Stimulated activated CD4-positive, alpha-beta T cell treated with anti-CD3 and anti-CD28 coated beads, Interleukin-1b, Interleukin-23, amount 100 ng/mL, for 1 hour (primary cell): ENCODE measurements at places on chromosomes 5 and 9.

GRCh38 chr9:13322828-13323550 is 43.5 kb upstream of the MPDZ start:
- DNase-seq = no peak

DNA sequence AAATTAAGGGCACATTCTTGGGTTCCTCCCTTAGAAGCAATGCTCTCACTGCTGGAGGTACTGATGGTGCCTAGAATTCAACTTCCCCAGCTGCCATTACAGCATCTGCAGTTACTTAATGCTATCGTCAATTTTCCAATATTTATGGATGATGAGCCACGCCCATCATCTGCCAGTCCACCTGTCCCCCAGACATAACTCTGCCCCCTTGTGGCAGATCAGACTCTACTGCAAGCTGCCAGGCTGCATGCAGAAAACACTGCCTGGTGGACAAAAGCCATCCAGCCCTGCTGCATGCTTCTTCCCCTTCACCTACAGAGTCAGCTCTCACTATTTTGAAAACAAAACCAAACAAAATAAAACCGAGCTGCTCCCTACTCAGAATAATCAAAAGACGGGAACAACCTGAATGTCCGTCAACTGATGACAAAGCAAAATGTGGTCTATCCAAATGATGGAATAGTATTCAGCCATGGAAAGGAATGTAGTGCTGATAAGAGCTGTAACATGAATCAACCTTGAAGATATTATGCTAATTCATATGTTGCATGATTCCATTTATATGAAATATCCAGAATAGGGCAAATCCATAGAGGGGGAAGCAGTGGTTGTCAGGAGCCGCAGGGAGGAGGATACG is 66.4 kb downstream of the RETREG1 start:
- no peak for DNase-seq

DNA sequence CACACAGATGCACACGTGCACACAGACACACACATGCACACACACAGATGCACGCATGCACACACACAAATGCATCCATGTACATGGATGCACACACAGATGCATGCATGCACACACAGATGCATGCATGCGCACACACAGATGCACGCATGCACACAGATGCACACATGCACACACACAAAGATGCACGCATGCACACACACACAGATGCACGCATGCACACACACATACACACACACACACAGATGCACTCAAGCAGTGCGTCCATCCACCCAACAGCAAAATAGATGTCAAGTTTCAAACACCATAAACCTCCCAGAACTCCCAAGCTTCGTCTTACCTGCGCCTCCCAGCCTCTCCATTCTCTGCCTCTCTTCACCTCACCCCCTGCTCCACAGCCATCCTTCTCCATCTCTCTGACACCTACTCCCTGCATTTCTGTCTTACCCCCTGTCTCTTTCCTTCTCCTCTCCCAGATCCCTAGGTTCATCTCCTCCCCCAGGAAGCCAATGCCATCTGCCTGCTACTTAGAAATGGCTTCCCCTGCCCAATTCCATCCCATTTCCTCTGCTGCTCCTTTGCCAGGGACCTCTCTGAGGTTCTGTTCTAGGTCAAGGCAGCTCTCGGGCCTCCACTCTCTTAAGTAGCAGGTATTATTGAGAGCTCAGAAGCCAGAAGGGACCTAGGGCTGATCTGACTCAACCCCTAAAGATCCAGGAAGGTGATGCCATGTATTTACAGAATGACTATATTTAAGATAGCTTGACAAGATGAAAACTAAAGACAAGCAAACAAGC is 297.2 kb downstream of the MED10 start:
- DNase-seq = no peak

DNA sequence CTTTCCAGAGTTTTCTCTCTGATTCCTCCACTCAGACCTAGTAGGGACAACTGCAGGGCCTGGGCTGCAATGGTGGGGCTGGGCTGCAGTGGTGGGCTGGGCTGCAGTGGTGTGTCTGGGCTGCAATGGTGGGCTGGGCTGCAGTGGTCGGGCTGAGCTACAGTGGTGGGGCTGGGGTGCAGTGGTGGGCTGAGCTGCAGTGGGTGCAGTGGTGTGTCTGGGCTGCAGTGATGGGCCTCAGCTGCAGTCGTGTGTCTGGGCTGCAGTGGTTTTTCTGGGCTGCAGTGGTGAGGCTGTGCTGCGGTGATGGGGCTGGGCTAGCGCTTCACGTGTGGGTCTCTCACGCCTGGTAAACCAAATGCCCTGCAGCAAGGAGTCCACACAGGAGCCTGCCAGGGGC is 27.4 kb downstream of the ABO start:
- no peak for DNase-seq

DNA sequence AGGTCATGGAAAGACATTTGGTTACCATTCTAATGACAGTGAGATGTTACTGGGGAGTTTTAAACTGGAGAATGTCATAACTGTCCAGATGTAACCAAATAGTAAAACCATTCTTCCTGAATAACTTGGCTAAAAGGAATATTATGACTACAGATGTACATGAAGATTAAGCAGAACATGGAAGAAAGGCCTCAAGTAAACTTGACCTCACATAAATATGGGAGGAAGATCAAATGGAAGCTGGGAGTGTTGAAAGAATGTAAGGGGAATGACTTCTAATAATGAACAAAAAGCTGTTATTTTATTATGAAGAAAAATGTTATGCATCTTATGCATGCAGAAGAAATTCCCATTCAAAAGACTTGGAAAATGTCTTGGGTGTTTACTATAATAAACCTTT is 107.7 kb upstream of the CDKN2B start:
- no peak for DNase-seq

- no peak for DNase-seq
Observed at GRCh38 chr5:126483156-126483555, 59.9 kb downstream of the GRAMD2B start.

GRCh38 chr5:40653221-40654022 is 26.3 kb upstream of the PTGER4 start:
- DNase-seq = no peak

DNA sequence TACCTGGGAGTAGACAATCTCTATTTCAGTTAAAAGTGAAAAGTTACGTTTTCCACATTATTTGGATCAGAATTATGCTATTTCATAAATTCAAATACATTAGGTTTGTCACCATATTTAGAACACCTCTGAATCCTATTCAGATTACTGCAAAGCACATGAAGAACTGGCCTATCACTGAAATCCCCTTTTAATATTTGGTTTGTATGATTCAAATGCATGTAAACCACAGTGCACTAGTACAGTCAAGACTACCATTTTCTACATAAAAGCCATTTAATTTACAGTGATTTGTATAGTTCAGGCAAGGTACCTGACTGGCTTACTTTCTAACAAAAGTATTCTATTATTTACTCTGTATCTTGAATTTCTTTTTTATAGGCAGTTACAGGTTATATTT is 212.5 kb downstream of the MEF2C start:
- DNase-seq = no peak

- no peak for DNase-seq
Observed at GRCh38 chr5:88829775-88830174, 53.2 kb downstream of the MEF2C start.

GRCh38 chr5:2818936-2819335 is 67.5 kb upstream of the IRX2 start:
- no peak for DNase-seq

- DNase-seq = no peak
Observed at GRCh38 chr9:25691786-25692185, 13.5 kb upstream of the TUSC1 start.

- DNase-seq = no peak
Observed at GRCh38 chr9:114120192-114121014, 21.3 kb upstream of the KIF12 start.

DNA sequence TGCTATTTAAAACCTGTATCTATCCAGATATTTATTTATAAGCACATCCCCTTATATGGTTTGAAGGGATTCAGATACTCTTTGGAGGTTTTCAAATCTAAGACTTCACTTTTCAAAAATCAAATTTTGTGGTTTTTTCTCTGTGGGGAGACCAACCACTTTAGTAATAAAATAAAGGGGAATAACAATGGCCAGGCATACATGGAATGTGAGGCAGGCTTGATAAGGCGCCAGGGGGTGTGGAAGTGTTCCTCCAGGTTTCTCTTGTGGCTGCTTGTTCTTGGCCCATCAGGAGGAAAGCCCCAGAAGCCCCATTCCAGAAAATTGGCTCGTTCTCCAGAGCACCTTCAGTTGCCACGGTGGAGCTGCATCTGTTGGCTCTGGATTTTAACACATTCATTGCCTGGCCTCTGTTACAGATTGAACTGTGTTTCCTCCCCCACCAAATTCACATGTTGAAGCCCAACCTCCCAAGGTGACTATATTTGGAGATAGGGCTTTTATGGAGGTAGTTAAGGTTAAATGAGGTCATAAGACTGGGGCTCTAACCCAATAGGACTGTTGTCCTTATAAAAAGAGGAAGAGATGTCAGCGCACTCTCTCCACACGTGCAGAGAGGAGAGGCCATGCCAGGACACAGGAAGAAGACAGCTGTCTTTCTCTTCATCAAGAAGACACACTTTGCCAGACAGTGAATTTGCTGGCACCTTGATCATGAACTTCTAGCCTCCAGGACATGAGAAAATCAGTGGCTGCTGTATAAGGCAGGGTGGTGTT is 195.9 kb downstream of the TMEM38B start:
- DNase-seq = no peak

- DNase-seq = no peak
Observed at GRCh38 chr5:173963182-173963838, 25.7 kb upstream of the C5orf47 start.

DNA sequence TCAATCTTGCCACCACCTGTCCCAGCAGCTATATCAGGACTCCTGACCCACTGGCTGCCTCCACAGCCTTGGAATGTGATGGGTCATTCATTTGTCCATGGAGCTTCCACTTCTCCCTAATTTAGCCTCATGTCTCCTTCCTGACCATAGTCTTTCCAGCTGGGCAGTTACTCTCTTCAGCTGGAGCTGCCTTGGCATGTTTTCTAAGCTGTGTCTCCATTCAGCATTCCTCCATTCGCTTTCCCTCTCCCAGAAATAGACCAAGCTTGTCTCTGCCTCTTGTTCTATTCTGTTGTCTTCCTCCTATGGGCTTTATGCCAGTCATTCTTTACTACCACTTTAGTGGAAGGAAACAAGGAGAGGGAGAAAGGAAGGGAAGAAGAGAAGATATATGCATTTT is 5.3 kb upstream of the CTXN3 start:
- DNase-seq = no peak

GRCh38 chr9:133202145-133202513 is 6.9 kb downstream of the OBP2B start:
- DNase-seq = no peak

GRCh38 chr9:75692309-75692708 is 198.2 kb upstream of the PCSK5 start:
- no peak for DNase-seq

GRCh38 chr5:175461370-175461769 is 17.0 kb upstream of the SFXN1 start:
- DNase-seq = no peak

DNA sequence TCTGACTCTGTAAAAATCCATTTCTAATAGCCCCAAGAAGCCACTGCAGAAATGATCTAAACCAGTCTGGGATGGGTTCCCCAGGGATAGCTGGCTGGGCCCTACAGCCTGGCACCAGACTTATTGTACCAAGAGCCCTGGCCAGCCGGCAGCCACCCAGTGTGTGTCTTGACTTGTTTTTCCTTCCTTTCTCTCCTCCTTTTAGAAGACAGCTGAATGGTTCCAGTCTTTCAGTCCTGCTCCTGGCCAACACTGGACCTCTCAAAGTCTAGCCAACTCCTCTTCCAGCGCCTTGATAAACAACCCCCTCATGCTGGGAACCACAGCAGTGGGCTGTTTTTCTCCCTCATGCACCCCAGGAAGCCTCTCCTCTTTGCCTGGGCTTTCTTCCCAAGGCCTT is 34.1 kb downstream of the ATOX1 start:
- DNase-seq = no peak

GRCh38 chr9:92655896-92656536 is 13.9 kb downstream of the IPPK start:
- no peak for DNase-seq

DNA sequence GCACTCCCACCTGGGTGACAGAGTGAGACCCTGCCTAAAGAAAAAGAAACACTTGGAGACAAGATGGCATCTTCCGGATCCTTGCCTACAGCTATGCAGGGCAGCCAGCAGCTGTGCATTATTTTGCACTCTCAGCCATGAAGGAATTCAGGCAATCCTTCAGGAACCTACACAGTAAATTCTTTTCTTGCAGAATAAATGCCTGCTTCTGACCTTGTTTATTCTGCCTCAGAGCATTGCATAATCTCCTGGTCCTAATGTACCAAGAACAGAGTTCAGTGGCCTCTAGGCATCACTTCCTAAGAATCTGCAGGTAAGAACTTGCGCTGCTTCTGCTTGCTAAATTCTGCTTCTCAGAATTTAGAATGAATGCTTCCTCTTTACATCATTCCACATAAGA is 16.8 kb downstream of the GLDC start:
- no peak for DNase-seq

DNA sequence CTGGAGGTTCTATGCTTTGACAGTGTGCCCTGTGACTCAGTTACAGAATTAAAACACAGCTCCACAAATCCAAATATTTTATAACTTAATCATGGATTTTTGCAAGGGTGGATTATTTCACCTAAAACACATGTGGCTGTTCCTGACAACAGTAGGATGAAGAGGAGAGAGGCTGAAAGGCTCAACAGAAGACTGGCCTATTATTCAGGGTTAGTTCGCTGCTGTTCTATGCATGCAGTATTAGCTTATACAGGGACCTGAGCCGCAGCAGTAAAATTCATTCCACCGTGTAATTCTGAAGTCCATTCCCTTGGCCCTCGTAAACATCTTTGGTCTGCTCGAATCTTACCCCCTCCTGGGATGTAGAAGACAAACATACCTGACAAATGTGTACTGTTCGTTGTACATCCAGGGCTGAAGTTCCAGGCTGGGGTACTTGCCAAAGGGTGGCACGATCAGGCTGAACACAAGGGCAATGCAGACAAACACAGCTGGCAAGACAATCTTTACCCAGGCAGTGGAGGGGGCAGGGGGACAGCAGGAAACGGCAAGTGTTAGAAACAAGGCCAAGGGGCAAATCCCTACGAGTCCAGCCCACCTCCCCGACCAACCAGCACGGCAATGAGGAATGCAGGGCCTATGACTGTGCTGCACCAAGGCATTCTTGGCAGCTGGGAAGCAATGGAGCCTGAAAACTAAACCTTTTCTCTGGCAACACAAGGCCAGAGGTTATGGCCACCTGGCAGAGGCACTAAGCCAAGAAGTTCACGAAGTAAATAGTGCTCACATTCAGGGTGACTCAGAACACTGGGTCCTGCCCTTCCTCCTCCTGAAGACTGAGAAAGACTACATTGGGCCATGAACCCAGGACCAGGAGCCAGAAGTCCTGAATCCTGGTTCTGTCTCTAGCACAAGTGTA is 46.8 kb downstream of the NIPSNAP3B start:
- no peak for DNase-seq

DNA sequence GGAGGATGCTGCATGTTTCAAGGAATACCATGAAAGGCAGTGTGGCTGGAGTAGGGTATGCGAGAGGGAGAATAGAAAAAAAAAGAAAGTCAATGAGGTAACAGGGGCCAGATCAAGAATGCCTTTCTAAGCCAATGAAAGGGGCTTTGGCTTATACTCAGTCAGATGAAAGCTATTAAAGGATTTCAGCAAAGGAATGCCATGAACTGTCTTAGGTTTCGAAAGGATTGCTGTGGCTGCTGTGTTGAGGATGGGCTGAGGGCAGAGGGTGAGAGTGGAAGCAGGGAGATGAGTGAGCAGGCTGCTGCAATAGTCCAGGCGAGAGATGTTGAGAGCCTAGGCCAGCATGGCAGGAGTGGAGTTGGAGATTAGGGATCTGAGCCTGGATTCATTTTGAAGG is 135.4 kb upstream of the CKMT2 start:
- DNase-seq = no peak
